ENCODE measurements at places on chromosomes 1 and 21. TPM values are rescaled to one million over a fixed set of nuclear protein-coding genes. Genes with fewer than 3 reads are reported as not detected.

TMEM82 gene
- not detected for total RNA-seq

DNA sequence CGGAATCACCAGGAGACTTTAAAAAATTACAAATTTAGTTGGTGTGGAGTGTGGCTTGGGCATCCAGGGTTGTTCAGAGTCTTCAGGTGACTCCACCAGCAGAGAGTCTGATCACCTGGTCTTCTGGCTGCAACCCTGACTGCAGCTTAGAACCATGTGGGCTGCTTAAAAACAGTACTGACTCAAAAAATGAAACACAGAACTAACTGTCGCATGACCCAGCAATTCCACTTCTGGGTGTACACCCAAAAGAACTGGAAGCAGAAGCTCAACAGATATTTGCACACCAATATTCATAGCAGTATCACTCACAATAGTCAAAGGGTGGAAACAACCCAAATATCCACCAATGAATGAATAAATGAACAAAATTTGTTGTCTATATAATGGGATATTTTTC lies 17.3 kb downstream of the TLR5 start:
- no peak for DNase-seq

- DNase-seq = no peak
These were observed 33.0 kb upstream of the EPS8L3 start for GRCh38 chr1:109796484-109797302.

- DNase-seq = peak; percentile 45
These were observed at the start of gene EPHB2 for GRCh38 chr1:22710701-22711049. Gene EPHB2 (plus strand): TSS chr1:22710839. CDS start chr1:22710983, 144 bp downstream.

ZNF648 gene
- not detected for total RNA-seq

RXFP4 gene
- not detected for total RNA-seq

GRCh38 chr1:97802011-97802410 lies 118.8 kb downstream of the DPYD start:
- DNase-seq = no peak

GRCh38 chr1:21670059-21670881 lies 1.1 kb upstream of the RAP1GAP start:
- DNase-seq = no peak

DNA sequence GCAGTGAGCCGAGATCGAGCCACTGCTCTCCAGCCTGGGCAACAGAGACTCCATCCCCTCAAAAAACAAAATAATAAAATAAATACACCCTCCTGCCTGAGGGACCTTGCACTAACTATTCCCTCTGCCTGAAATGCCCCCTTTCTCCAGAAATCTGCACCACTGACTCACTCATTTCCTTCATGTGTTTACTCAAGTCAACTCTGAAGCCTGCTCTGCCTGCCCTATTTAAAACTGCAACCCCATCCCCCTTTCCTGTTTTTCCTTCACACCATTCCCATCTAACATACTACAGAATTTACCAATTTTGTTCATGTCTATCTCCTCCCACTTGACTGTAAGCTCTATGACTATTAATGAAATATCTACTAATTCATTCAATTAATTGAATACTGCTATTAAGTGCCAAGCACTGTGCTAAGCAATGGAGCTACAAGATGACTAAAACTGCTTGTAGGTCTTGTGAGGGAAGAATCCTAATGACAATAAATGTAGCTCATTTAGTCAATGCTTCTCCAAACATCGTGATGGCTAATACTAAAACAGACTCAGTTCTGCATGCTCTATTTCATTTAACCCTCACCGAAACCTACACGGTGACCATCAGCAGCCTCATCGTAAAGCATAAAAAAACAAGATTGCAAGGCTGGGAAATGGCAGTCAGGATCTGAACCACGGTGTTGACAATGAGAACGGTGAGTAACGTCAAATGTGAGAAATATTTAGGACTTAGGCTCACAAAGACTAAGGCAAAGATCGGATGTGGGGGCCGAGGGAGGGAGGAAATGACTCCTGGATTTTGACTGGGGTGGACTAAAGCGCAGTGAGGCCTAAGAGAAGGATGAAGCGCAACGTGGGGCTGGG lies 749 bp upstream of the TMEM39B start:
- DNase-seq = no peak

TRAF3IP3 gene
- total RNA-seq = 3.6 TPM

GRCh38 chr1:30271401-30272276 lies 451.7 kb downstream of the MATN1 start:
- DNase-seq = no peak
